ENCODE measurements at places on chromosomes 12 and 14.

GRCh38 chr14:57578801-57579200 is 85.1 kb upstream of the CCDC198 start:
- DNase-seq, result no peak

GRCh38 chr12:110743571-110744093 is 941 bp upstream of the PPP1CC start:
- peak; percentile 45 for DNase-seq

DNA sequence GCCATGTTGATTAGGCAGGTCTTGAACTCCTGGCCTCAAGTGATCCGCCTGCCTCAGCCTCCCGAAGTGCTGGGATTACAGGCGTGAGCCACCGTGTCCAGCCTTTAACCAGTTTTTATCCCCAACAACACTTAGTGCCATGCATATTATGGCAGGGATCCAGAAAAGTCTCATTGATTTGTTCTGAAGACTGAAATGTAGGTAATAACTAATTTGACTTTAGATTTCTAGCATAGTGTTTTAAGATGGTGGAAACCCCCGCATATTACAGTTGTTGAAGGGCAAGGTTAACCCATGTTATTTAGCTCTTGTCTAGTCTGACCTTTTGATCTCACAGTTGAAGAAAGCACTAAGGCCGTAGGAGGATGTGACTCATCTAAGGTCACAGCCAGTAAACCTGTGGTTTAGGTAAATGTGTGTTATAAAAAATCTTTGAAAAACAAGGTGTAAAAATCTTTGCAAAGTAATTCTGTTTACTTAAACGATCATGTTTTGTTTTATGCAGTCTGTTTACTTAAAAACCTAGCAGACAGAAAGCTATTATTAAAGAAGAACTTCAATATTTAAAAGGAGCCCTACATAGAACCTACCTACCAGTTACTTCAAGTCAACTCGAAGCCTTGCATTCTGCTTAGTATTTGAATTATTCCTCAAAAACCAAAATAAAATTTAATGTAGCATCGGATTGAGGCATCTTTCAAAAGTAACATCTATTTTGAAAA is 24.8 kb downstream of the BICDL1 start:
- DNase-seq, result no peak

DNA sequence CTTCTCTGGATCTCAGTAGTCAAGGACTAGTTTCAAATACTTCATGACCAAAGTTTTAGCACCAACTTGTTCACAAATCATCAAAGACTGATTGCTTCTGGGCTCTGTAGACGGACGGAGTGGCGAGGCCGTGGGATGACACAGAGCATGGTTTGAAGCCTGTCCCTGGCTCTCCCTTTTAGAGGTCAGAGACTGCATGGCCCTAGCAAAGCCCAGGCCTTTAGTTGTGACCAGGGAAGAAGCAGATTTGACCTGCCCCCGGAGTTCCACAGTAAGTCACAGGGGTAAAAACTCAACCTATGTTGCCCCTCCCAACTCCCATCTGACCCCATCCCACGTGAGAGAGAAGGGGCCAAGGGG is 90.4 kb downstream of the SYNE3 start:
- no peak for DNase-seq

DNA sequence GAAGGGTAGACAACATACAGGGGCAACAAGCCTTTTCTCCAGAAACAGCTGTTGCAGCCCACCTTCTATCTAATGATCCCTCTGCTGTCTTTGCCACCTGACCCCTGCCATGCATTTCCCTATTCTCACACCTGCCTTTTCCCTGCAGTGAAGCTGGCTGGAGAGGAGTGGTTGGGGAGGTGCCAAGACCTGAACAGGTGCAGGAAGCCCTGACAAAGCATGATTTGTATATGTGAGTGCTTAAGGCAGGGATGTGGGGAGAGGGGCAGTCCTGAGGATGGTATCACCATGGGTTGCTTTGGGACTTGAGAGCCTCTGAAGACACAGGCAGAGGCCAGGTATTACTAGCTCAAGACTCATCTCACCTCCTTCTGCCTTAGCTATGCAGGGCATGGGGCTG is 2.9 kb upstream of the PFDN5 start:
- no peak for DNase-seq

DNA sequence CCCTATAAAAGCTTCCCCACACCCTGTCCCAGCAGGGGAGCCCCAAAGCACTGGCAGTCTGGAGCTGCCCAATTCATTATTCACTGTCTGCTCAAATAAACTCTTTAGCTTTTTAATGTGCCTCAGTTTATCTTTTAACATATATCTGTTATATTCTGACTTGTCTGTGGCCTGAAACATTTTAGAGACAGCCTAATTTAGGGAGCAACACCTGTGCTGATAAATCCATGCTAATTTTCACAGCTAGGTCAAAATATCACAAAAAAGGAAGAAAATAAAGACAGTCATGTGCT is 32.9 kb downstream of the TMTC1 start:
- DNase-seq, result no peak

DNA sequence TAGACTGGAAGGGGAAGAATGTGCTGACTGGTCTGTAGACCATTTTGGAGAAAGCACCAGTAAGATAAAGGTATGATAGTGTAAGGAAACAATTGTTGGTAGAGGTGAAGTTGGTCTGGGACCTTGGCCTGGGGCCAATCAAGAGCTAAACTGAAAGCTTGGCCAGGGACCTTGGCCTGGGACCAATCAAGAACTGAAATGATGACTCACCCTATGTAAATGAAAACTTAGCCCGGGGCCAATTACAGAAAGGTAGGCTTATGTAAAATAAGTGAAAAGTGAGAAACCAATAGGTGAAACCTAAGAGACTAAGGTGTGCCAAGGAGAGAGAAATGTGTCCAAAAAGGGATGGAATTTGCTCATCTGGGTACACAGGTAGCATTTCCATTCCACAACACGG is 776.0 kb downstream of the C12orf50 start:
- DNase-seq, result no peak

- no peak for DNase-seq
Observed at GRCh38 chr12:109693653-109694600, 19.7 kb upstream of the FAM222A start.

- peak; percentile 39 for DNase-seq
Observed at GRCh38 chr14:66105815-66106214, 380.4 kb upstream of the CCDC196 start.

DNA sequence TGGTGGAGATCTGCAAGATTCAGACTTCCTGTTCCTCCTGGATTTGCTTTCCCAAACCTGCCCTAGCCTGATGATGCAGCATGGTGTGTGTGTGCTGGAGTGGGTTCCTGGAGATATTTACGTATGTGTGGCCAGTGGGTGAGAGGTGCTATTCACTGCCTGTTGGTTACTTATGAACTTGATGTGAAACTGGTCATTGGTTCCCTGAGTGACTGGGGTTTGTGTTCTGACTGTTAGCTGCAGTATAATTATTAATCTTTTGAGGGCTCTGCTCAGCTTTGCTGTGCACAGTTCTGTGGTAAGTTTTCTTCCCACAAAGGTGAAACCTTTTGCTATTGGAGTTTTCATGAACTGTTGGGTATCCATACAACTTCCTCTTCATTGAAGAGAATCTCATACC is 541.8 kb upstream of the FBXO33 start:
- no peak for DNase-seq

- peak; percentile 86 for DNase-seq
Observed at GRCh38 chr12:92034858-92035401, 110.7 kb downstream of the BTG1 start.

GRCh38 chr12:62659453-62660295 is 193.0 kb downstream of the MON2 start:
- no peak for DNase-seq

DNA sequence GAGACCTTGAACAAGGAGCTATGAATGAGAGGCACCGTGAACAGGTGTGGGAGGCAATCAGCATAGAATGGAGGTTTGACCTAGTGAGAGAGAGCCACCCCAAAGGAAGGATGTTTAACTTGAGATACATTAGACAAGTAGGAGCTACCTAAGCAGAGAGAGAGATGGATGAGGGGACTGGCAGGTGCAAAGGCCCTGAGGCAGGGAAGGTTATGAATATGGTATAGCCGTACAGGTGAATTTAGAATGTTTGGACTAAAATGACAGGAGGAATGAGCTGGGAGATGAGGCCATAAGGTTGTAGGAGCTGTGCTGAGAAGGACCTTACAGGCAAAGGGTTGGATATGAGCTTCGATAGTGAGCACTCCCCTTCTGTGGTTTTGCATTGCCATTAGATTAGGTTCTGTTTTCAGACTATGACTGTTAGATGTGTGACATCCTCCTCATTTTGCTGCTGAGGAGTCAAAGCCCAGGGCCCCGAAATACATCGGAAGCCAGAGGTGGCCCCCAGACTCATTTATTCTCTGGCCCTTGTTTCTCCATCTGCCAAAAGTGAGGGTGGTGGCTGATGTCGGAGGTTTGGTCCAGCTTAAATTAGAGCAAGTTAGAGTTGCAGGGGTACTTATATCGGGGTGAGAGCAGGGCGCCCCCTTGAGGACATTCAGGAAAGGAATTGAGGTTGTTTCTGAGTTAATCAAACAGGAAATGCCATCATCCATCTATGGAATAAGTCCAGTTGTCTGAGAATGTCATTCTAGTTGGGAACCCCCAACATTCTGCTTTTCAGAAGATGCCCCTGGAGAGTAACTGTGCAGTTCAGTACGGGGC is 29.4 kb downstream of the SLC24A4 start:
- peak; percentile 39 for DNase-seq

GRCh38 chr14:89640141-89640540 is 223.1 kb upstream of the FOXN3 start:
- peak; percentile 32 for DNase-seq

DNA sequence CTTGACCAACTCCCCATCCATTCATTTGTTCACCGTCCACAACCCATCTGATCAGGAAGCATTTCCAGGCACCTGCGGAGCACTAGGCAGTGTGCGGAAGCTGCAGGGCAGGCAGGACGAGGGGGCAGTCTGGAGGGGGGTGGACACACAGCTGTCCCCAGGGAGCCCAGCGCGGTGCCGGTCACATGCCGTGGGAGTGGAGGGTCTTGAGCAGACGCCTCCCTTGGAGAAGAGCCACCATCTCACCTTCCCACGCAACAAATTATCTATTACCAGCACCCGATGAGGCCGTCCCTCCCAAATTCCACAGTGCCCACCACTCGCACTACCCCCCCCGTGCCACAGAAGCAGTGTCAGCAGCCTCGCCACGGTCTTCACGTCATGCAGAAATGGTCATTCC is 10.8 kb downstream of the DLK1 start:
- DNase-seq, result no peak

- peak; percentile 86 for DNase-seq
Observed at GRCh38 chr12:89750389-89751351, 42.0 kb upstream of the ATP2B1 start.

DNA sequence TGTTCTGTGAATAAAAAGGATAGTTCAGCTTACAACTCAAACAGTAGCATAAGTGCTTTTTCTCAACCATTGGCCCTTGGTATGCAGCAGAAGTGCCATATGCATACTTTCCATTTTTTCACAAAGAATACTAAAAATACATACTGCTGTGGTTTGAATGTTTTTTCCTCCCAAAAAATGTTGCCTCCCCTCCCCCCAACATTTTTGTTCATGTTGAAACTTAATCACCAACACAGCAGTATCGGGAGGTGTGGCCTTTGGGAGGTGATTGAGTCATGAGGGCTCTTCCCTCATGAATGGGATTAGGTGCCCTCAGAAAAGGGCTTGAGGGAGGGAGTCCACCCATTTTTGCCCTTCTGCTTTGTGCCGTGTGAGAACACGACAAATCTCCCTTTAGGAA is 198.6 kb downstream of the ESR2 start:
- DNase-seq, result peak; percentile 63

DNA sequence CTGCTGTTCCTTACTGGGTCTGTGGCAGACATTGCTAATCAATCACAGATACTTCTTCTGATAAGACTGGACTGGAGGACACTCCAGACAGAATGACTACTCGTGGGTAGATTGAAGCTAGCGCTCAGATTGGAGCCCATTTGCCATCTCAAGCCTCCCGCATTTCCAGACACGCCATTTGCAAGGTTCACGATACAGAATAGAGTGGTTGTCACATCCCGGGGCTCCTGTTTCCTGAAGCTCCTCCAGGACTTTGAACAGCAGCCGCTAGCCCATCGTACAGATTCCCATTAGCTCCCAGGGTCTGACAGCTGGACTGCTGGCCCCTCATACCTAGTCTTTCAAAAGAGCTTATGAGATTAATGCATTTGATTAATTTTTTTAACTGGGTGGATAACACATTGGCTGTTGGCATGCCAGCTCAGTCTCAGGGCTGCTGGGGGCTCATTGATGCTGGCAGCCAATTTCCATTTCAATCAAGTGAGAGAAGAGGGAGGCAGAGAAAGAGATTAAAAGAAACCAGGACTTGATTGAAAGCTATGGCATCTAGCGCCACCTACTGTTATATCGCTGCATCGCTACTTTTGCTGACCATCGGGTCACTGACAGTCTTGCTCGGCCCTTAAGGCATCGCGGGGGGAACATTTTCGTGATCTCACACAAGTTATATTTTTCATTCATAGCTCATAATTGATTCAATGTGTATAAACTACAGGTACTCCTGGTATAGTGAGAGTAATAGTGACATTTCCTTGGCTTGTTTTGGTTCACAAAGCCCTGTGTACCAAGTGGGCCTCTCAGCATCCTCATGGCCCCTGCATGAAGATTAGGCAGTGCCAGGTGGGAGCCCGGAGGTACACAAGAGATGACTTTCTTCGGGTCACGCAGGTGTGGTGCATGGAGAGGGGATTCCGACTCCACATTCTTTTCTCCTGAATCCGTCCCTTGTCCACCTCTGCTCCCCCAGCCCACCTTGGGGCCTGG is 78.6 kb downstream of the CCDC60 start:
- peak; percentile 57 for DNase-seq

DNA sequence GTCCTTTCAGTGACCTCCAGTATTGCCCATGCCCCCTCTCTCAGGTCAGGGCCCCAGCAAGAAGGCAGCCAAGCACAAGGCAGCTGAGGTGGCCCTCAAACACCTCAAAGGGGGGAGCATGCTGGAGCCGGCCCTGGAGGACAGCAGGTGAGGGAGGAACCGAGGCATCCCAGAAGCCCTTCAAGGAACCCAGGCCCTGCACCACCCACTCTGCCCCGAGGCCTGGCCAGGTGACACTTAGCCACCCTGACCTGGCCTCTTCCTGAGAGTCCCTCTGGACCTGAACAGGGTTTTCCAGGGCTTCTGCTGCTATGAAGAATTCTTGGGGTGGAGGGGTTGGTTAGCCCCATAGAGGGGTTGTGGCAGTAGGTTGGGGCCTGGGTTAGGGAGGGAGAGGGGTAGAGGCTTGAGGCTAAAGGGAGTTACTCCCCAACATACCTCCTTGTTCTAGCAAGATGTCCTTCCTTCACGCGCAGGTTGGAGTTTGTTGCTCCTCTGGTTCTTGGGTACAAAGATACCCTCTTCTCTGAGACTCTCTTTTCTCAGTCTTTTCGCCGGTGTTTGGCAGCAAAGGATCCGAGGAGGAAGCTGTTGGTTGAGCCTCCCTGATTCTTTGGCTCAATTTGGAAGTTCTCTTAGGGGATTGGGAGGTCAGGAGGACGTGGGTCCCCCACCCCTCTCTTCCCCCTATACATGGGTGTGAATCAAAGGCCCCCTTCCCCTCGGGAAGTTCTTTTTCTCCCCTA is 2.1 kb downstream of the TARBP2 start:
- DNase-seq, result no peak
